ENCODE measurements at places on chromosomes 2 and 18.

DNA sequence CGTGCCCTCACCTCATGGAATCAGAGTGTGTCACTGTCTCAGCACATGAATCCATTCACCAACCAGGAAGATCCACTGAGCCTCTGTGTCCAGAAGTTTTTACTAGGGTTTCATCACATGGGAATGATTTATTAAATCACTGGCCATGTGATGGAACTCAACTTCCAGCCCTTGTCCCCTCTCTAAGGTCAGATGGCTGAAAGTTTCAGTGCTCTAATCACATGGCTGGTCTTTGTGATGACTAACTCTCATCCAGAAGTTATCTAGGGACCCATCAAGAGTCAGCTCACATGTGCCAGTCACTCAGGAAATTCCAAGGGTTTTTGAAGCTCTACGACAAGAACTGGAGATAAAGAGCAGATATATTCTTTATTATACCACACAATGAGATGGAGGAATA lies 140.5 kb upstream of the GYPC start:
- no peak for DNase-seq

GRCh38 chr2:23595601-23596251 lies 210.7 kb downstream of the KLHL29 start:
- peak; percentile 55 for DNase-seq

- DNase-seq, result no peak
These were observed 345.2 kb upstream of the VRK2 start for GRCh38 chr2:57701391-57701791.

DNA sequence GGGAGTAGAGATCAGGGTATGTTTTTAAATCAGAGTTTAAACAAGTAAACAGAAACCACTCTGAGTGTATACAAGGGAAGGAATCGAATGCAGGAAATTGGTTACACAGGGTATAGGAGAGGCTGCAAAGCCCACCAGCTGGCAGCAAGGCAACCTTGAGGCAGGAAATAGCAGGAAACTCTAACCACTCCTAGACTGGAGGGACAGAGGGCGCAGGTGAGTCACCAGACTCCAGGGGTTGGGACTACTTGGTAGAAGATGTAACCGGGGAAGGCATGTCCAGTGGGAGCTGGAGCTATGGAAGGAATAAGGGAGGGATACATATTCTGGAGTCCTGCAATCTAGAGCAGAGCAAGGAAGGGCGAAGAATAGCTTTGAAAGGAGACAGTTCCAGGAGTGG lies 152.3 kb downstream of the MEIS1 start:
- no peak for DNase-seq

GRCh38 chr2:26532301-26533250 lies 54.7 kb upstream of the OTOF start:
- no peak for DNase-seq

- no peak for DNase-seq
These were observed 411.1 kb downstream of the FIGN start for GRCh38 chr2:163324677-163325076.

DNA sequence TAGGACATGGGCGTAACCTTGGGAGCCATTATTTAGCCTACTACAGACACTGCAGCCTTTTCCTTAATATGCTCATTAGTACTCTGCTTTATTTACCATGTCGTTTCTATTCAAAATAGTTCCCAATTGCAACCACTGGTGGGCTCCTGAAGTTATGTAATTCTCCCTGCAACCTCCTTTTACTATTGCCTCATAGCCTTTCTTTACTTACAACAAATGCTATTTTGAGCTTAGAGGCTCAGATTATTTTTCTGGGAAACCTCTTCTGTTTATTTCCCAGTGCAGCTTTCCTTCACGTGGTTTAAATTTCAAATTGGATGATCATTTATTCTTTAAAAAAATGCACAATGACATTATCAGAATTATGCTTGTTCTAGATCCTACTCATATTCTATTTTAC lies 492.3 kb upstream of the TMEFF2 start:
- no peak for DNase-seq

- DNase-seq, result peak; percentile 45
These were observed 33.1 kb upstream of the SMAD7 start for GRCh38 chr18:48983793-48984437.

DNA sequence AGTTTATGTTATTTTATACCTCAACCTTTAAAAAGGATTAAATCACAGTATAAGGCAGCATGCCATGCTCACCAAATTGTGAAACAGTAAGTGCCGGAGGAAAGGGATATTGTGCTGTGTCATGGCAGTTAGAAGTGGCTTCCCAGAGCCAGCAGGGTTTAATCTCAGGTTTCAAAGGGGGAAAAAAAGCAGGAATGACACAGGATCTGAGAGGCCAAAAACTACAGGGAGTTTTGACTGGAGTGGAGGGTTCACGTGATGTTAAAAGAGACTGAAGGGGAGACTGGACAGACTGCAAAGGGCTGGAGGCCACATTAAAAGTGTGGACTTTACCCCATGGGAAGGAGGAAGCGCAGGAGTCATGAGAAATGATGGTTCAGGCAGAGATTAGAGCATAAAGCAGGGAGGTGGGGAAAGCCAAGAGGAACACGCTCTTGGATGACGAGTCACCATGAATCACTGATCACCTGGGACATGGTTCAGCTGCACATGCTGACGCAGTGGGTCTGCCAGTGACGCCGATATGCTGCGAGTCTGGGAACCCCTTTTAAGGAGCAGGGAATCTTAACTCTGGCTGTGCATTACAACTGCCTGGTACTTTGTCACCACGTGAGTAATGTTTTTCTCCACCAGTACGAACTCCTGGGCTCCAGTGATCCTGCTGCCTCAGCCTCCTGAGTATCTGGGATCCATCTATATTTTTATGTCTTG lies 6.1 kb downstream of the CHMP1B start:
- DNase-seq, result peak; percentile 83

GRCh38 chr2:81523344-81523743 lies 1218.8 kb upstream of the LRRTM1 start:
- no peak for DNase-seq

GRCh38 chr2:54212456-54212855 lies 43.6 kb downstream of the TSPYL6 start:
- no peak for DNase-seq

DNA sequence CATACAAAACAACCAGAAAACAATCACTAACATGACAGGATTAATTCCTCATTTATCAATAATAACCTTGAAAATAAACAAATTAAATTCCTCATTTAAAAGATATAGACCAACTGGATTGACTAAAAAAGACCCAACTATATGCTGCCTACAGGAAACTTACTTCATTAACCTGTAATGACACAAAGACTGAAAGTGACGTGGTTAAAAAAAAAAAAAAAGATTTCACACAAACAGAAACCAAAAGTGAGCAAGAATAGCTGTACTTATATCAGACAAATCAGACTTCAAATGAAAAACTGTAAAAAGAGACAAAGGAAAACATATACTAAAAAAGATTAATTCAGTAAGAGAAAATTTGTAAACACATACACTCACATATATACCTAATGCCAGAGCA lies 201.2 kb downstream of the CCDC178 start:
- no peak for DNase-seq

DNA sequence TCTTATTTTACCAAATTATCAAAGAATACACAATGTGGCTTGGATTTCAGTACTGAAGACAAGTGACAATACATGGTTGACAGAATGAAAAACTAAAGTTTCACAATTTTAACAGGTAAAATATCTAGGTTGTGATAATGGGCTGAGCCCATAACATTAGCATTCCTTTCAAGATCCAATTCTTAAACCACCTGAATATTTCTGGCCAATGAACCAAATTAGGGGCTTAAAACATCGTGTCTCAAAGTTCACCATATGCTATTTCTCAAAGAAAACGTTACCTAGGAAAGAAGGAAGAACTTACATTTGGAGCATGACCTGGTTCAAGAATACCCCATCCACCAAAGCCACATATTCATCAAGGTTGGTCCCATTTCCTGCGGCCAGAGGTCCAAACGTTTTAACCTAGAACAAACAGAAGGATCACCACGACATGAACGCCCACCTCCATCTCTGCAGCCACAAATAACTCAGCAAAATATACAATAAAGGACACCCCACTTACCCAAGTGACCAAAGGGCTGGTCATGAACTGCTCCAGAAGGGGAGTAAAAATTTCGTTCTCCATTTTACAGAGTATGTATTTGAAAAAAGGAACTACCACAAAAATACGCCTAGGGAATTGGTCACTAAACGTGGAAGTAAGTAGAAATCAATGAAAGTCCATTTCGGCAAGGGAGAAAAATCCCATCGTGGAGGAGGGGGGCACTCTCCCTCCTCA lies 984 bp downstream of the CCDC88A start:
- DNase-seq, result peak; percentile 58

DNA sequence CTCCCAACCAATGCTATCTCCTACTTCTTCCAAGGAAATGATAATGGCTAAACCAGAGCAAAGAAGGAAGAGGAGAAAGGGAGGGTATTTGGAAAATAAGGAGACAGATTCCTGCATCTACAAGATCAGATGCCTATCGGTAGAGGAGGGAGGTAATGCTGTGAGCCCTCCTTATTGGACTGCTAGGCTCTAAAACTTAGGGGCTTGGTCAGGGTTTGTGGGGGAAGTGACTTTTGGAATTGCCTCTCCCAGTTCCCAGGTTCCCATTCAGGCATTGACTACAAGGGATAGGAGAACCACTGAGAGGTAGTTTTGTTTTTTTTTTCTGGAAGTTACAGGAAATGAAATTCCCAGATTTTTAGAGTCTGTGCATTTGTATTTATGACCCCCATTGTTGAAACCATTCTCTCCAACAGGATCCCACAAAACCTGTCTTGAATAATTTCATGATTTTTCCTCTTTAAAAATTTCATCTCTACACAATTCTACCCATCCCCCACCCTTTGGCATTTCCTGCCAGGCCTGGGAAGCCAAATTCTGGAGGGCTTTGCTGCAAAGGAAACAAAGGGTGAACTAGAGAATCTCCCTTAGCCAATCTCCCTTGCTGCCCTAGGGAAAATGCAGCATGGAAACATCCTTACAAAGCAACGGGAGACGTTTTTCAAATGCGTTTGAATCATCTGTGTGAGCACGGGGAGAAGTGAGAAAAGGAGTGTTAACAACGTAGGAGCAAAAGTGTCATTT lies 282.1 kb upstream of the EPAS1 start:
- DNase-seq, result no peak

DNA sequence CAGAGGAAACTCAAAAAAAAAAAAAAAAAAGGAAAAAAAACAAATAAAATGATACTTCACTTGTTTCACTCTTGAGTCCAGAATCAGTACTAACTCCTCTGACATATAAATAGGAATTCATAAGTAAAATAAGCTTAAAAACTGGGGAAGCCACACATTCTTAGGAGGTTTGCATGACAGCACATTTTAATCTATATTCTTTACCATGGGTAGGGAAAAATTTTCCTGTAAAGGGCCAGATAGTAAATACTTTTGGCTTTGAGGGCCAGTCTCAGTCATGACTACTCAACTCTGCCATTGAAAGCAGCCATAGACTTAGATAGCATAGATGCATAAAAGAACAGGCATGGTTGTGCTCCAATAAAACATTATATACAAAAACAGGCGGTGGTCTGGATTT lies 145.2 kb downstream of the BCL11A start:
- no peak for DNase-seq

- DNase-seq, result peak; percentile 26
These were observed 105.6 kb upstream of the LDLRAD4 start for GRCh38 chr18:13112982-13113381.

DNA sequence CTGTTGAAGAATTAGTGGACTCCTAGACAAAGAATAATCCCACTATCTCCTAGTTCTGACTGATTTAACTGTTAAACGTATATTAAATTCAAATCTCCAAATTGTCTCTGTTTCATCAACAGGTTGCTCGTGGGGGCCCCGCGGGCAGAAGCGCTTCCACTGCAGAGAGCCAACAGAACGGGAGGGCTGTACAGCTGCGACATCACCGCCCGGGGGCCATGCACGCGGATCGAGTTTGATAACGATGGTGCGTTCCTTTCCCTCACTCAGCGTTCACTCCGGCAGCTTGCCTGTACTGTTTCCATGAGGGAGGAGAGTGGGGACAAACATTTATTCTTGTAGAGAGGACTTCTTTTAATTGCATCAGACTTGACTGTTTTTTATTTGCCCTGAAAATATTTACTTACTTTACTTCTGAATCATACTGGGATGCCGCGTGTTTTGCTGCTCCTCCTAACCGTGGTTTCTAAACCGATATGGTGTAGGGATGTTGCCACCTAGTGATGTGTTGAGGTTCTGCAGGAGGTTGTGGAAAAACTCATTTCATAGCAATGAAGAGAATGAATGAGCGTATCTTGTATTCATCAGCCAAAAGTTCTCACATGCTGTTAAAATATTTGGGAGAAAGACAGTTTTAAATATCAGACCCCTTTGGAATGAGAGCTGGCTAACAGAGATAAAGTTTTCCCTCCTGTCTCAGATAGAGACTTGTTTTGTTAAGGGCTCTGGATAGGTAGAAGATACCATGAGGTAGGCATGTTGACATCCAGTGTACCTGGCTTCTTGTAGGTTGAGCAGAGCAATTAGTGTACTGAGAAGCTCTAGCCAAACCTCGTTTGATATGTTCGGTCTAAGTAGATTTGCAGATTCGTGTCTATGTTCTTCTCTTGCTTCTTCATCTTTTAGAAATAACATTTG lies 38.3 kb downstream of the ITGA6 start:
- peak; percentile 99 for DNase-seq

- no peak for DNase-seq
These were observed 66.7 kb downstream of the TPGS2 start for GRCh38 chr18:36762074-36762473.

GRCh38 chr2:51825823-51826222 lies 793.9 kb upstream of the NRXN1 start:
- no peak for DNase-seq

- no peak for DNase-seq
These were observed 21.0 kb downstream of the SEMA4F start for GRCh38 chr2:74675090-74675489.

- DNase-seq, result no peak
These were observed 228.3 kb downstream of the SEPTIN10 start for GRCh38 chr2:109385506-109385905.

- no peak for DNase-seq
These were observed 2.8 kb downstream of the FZD5 start for GRCh38 chr2:207766697-207767460.

GRCh38 chr2:135815269-135815668 lies 21.7 kb downstream of the LCT start:
- no peak for DNase-seq

DNA sequence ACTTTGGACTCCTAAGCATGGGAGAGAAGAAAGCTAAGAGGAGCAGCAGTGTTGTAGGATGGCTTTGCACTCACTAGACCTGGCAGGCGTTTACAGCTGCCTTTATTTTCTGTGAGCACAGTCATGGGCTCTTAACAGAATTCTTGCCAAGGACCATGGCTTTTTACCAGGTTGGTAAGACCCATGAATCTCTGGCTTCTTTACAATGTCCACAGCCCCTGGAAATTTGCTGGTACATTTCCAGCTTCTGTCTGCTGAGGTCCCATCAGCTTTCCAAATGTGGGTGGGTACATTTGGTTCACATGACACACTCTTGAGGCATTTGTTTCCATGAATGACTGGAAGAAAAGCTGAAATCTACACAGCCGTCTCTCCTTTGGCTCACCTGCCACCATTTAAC lies 162.7 kb downstream of the PPP1R1C start:
- DNase-seq, result no peak

- no peak for DNase-seq
These were observed 57.8 kb upstream of the LMAN1 start for GRCh38 chr18:59416818-59417217.
